ENCODE measurements at places on chromosomes 5 and 9. TPM values are rescaled to one million over a fixed set of nuclear protein-coding genes. Genes with fewer than 3 reads are reported as not detected.

SLC34A1 gene
- polyA plus RNA-seq = 0.07 TPM

DNA sequence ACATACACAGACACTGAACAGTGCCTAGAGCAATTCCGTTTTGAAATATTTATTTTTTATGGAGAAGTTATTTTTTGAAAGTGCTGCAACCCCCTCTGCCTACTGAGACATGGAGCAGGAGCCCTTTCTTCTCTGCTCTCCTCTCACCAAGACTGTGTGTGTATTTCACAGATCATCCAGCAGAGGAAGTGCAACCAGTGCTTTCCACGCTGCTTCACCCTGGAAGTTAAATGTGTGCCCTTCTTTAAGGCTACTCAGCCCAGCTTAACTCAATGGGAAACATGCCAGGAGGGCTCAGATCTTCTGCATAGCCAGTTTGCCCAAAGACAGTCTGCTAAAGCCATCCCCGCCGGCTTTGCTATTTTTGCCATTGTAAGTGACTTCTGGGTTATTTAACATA, 606.3 kb downstream of the TLE1 start:
- H3K4me3 ChIP-seq = no peak overlapping the region
- H3K36me3 ChIP-seq = no peaks in the 10 kb centered on the region
- H3K27me3 ChIP-seq = no peaks in the 10 kb centered on the region
- H3K4me1 ChIP-seq = no peaks in the 10 kb centered on the region
- DNase-seq = no peak
- H3K27ac ChIP-seq = no peak overlapping the region

PTGDS gene
- not detected for polyA plus RNA-seq

- no peaks in the 10 kb centered on the region for H3K4me1 ChIP-seq
- H3K36me3 ChIP-seq = no peaks in the 10 kb centered on the region
- H3K4me3 ChIP-seq = no peak overlapping the region
- no peak overlapping the region for H3K27ac ChIP-seq
- no peaks in the 10 kb centered on the region for H3K27me3 ChIP-seq
Observed at GRCh38 chr5:112653638-112654205, 84.0 kb upstream of the APC start.

- H3K27me3 ChIP-seq = no peaks in the 10 kb centered on the region
- no peak overlapping the region for H3K27ac ChIP-seq
- peaks cover 15% of the 10 kb centered on the region for H3K4me1 ChIP-seq
- DNase-seq = no peak
Observed at GRCh38 chr5:68449380-68449779, 233.8 kb downstream of the PIK3R1 start.

DNA sequence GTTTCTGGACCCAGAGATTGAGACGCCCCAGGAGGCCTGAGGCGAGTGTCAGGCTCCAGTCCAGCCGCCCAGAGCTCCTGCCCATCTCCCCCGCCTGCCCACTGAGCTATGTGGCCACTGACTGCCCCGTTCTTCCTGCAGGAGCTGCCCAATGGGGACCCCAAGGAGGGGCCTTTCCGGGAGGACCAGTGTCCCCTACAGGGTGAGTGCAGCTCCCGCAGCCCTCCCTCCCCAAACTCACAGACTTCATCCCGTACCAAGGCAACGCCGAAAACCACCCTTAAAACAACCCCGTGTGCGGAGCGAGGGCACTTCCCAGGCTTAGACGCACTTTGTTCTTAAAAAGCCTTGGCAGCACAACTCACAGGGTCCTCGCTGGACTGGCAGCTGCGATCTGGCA, 23.4 kb downstream of the NKD2 start:
- no peak for DNase-seq
- H3K4me1 ChIP-seq = no peaks in the 10 kb centered on the region
- H3K27ac ChIP-seq = no peak overlapping the region

TAS2R1 gene
- not detected for polyA plus RNA-seq

LECT2 gene
- polyA plus RNA-seq = not detected

DNA sequence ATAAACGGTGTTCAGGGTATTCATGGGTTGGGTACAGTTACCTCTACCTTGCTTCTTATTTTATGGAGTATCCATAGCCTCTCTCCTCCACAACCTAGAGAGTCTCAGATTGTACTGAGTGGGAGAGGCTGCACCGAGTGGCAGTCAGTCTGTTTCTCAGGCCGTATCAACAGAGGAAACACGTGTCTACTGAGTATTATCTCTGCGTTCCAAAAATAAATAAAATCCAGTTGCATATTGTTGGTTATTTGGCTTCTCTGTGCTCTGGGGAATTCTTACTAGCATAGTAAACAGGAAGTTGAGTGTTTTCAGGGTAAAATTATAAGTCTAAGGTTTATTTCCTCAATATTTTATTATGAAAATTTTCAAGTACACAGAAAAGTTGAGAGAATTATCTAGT, 231.0 kb downstream of the ARHGEF28 start:
- no peak for DNase-seq
- H3K4me1 ChIP-seq = no peaks in the 10 kb centered on the region
- H3K4me3 ChIP-seq = no peak overlapping the region

- no peaks in the 10 kb centered on the region for H3K27me3 ChIP-seq
- H3K27ac ChIP-seq = no peak overlapping the region
- no peak overlapping the region for H3K4me3 ChIP-seq
Observed at GRCh38 chr5:42374679-42375273, 48.5 kb upstream of the GHR start.

DNA sequence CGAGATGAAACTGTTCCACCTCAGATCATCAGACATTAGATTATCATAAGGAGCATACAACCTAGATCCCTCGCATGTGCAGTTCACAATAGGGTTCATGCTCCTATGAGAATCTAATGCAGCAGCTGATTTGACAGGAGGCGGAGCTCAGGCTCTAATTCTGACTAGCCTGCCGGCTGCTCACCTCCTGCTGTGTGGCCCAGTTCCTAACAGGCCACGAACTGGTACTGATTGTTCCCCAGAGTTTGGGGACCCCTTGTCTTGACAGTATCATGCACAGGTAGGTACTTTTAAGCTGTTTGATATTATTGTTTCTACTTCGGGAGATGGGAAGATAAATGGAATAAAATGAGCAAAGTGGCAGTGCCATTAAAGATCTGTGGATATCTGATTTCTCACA, 66.9 kb downstream of the ZCCHC7 start:
- peak overlapping the region; percentile 61 for H3K4me3 ChIP-seq
- H3K27me3 ChIP-seq = no peaks in the 10 kb centered on the region
- H3K36me3 ChIP-seq = no peaks in the 10 kb centered on the region
- DNase-seq = no peak

GRCh38 chr9:136239135-136239982, 6.3 kb downstream of the QSOX2 start:
- peaks cover 5% of the 10 kb centered on the region for H3K36me3 ChIP-seq
- no peaks in the 10 kb centered on the region for H3K27me3 ChIP-seq
- no peak for DNase-seq

GLRA1 gene
- not detected for polyA plus RNA-seq

DNA sequence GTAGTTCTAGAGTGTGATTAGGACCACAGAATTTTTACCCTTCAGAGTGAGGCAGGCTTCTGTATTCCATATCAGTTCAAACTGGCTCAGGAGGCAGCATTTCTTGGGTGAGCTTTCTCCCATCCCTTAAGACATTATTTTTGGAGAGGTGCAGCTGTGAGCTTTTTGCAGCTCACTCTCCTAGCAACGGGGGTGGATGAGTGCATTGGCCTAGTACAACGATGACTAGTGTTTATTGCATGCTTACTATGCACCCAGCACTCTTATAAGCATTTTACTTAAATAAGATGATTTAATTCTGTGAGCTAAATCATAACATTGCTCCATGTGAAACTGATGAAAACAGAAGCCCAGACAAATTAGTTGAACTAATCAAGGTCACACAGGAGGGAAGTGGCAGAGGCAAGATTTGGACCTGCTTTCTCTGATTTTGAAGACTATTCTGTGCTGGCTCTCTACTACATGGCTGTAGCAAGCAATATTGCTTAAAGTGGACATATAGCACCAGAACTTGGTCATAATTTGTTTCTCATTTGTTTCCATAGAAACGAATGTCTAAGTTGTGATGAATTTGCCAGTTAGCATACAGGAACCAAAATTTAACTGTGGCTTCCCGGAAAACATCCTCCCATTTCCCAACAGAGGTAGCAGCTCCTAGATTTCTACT, 372.1 kb upstream of the RIOK2 start:
- no peaks in the 10 kb centered on the region for H3K27me3 ChIP-seq
- H3K4me1 ChIP-seq = no peaks in the 10 kb centered on the region
- H3K36me3 ChIP-seq = no peaks in the 10 kb centered on the region
- no peak for DNase-seq
- H3K27ac ChIP-seq = no peak overlapping the region

DNA sequence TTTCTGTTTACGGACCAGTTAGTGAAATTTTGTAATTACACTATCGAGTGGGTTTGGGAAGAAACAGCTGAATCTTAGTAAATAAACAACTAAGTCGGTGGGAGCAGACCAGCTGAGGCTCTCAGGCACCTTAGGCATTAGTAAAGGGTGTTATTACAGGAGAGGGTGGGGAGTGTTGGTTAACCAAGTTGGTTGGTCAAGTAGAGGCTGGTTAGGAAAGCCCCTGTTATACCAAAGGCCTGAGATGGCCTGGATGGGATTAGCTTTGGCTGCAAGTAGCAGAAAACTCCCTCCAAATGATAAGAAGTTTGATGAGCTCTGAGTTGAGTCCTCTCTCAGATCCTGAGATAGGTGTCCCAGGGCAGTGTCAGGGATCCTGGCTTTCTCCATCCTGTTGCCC, 81.3 kb downstream of the PPARGC1B start:
- peaks cover 29% of the 10 kb centered on the region for H3K4me1 ChIP-seq
- no peak overlapping the region for H3K4me3 ChIP-seq
- peak overlapping the region; percentile 55 for H3K27ac ChIP-seq
- no peak for DNase-seq
- 0 out of 2 replicates have a peak, but pooled peaks cover 11% of the 10 kb centered on the region for H3K36me3 ChIP-seq

DNA sequence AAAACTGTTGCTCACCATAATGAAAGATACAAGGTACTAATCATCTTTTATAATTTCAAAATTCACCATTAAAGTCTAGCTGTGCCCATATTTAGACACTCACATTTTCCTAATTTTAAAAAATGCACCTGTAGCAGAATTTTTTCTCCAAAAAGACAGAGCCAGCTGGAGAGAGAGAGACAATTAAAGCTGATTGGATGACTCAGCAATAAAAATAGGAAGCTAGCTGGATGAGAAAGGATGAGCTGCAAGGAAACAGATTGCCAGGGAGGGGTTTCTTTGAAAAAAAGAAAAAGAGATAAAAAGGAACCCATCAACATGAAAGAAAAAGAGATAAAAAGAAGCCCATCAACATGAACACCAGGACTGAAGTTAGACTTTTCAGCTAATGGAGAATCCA, 73.8 kb downstream of the HCN1 start:
- H3K27me3 ChIP-seq = no peaks in the 10 kb centered on the region
- no peak overlapping the region for H3K27ac ChIP-seq
- no peaks in the 10 kb centered on the region for H3K36me3 ChIP-seq
- no peak for DNase-seq
- no peak overlapping the region for H3K4me3 ChIP-seq

DNA sequence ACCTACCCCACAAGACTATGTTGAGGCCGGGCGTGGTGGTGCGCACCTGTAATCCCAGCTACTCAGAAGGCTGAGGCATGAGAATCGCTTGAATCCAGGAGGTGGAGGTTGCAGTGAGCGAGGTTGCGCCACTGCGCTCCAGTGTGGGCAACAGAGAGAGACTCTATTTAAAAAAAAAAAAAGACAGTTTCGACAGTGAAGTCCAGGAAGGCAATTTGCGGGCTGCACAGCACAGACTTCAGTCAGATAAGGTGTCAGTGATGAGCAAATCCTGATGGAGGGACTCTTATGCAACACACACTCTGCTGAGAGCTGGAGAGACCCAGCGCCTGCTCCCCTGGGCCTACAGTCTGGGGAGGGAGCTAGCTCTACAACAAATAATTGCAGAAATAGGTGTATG, 14.2 kb downstream of the CCNJL start:
- no peak overlapping the region for H3K4me3 ChIP-seq
- no peaks in the 10 kb centered on the region for H3K36me3 ChIP-seq
- no peak for DNase-seq

DNA sequence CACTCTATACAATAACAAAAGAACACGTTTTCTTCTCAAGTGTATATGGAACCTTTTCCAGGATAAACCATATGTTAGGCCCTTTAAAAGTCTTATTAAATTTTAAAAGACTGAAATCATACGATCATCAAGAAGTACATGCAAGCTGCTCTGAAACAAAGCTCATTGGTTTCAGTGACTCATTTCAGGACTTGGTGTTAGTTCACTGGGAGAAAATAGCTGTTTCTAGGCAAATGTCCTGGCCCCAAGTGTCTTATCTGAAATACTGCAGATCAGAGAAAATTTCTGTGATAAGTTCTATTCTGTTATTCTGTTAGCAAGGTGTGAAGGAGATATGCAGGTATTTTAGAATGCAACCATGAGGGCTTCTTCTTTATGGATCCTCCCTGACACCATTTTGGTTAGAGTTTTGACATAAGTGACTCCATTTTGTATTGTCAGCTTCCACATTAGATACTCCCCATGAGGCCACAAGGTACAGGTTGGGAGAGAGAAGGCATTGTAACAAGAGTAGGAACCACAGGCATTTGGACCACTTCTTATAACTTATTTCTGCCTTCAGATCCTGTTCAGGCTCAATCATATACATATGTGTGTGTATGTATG, 7.5 kb upstream of the CCDC180 start:
- H3K4me1 ChIP-seq = peaks cover 4% of the 10 kb centered on the region
- no peaks in the 10 kb centered on the region for H3K27me3 ChIP-seq
- DNase-seq = peak; percentile 35
- no peaks in the 10 kb centered on the region for H3K36me3 ChIP-seq
- no peak overlapping the region for H3K27ac ChIP-seq

DNA sequence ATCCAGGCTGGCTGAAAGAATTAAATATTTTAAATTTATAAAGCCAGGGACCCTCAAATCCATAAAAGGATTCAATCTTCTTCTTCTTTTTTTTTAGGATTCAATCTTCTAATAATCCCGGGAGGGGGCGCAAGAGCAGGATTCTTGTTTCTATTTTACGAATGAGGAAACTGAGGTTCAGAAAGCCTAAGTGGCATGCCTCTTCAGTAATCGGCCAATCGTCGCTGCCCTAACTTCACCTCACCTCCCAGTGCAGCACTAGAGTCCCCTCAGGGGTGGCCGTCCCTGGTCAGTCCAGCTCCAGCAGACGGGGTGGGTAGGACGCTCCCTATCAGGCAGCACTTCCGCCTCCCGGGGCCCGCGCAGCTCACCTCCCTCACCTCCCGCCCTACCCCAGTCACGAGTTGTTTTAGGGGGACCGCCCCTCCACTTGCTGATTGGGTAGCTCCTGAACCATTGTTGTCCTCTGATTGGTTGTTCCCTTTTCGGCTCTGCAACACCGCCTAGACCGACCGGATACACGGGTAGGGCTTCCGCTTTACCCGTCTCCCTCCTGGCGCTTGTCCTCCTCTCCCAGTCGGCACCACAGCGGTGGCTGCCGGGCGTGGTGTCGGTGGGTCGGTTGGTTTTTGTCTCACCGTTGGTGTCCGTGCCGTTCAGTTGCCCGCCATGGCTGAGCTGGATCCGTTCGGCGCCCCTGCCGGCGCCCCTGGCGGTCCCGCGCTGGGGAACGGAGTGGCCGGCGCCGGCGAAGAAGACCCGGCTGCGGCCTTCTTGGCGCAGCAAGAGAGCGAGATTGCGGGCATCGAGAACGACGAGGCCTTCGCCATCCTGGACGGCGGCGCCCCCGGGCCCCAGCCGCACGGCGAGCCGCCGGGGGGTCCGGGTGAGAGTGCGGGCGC, at the start of gene CLTA:
CLTA (plus strand) TSS at position 534 of the 902 bp plus-strand sequence; CDS start at position 670, 136 bp downstream.
- DNase-seq = peak; percentile 97
- H3K27me3 ChIP-seq = no peaks in the 10 kb centered on the region
- H3K4me1 ChIP-seq = peaks cover 13% of the 10 kb centered on the region

SPINK7 gene
- polyA plus RNA-seq = not detected

F2RL1 gene
- polyA plus RNA-seq = not detected

CXCL14 gene
- not detected for polyA plus RNA-seq

- no peaks in the 10 kb centered on the region for H3K4me1 ChIP-seq
- no peak overlapping the region for H3K27ac ChIP-seq
- H3K27me3 ChIP-seq = no peaks in the 10 kb centered on the region
- no peak for DNase-seq
- H3K4me3 ChIP-seq = no peak overlapping the region
Observed at GRCh38 chr5:111366388-111366787, 142.2 kb downstream of the CAMK4 start.

All from GM12878 (cell line).